ENCODE measurements at places on chromosomes 4 and X. TPM values are rescaled to one million over a fixed set of nuclear protein-coding genes. Genes with fewer than 3 reads are reported as not detected.

SLC16A2 gene
- total RNA-seq, result 6.5 TPM

HSFX2 gene
- not detected for total RNA-seq

COX7B2 gene
- not detected for total RNA-seq

BMP3 gene
- not detected for total RNA-seq

TMSB15A gene
- 0.79 TPM for total RNA-seq

DNA sequence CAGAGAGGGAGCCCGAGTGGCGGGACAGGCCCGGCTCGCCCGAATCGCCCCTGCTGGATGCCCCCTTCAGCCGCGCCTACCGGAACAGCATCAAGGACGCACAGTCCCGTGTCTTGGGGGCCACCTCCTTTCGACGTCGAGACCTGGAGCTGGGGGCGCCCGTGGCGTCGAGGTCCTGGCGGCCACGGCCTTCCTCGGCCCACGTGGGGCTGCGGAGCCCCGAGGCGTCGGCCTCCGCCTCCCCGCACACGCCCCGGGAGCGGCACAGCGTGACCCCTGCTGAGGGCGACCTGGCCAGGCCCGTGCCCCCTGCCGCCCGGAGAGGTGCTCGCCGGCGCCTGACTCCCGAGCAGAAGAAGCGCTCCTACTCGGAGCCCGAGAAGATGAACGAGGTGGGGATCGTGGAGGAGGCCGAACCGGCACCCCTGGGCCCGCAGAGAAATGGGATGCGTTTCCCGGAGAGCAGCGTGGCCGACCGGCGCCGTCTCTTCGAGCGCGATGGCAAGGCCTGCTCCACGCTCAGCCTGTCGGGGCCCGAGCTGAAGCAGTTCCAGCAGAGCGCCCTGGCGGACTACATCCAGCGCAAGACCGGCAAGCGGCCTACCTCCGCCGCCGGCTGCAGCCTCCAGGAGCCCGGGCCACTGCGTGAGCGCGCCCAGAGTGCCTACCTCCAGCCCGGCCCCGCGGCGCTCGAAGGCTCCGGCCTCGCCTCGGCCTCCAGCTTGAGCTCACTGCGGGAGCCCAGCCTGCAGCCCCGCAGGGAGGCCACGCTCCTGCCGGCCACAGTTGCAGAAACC is 156.9 kb downstream of the SOWAHB start:
- peaks cover 31% of the 10 kb centered on the region for H3K4me1 ChIP-seq
- H3K27ac ChIP-seq, result no peak overlapping the region
- no peak for DNase-seq
- H3K36me3 ChIP-seq, result peaks cover 7% of the 10 kb centered on the region
- H3K27me3 ChIP-seq, result no peaks in the 10 kb centered on the region
- no peak overlapping the region for H3K4me3 ChIP-seq

DNA sequence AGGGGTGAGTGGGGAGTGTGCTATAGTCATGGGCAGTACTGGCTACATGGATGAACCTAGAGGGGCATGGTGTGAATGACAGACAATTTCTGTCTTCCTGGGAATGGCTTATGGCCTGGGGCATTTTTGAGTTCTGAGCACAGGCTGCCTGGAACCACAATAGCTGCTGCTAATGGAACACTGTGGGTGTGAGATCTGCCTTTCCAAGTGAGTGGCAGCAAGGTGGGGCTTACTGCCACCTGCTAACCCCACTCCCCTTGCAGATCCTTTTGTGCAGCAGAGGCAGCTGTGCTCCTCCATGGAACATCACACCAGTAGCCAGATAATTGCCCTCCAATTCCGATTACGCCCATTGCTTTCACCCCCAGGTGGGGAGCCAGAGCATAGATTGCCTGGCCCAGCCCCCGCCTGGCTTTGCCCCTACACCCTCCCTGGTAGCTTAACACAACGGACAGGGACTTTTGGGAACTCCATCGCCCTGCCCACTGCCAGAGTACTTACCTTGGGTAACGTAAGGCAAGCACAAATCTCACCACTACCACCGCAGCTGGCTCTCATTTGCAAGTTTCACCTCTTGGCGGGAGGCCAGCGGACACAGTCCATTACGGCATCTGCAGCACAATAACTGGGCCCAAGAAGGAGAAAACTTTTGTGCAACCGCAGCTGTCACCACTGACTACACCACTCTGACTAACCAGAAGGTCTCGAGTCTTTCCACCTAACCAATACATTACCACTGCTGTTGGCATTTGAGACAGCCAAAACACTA is 421.2 kb upstream of the NWD2 start:
- DNase-seq, result no peak
- no peaks in the 10 kb centered on the region for H3K27me3 ChIP-seq
- H3K36me3 ChIP-seq, result no peaks in the 10 kb centered on the region
- H3K4me3 ChIP-seq, result no peak overlapping the region
- no peak overlapping the region for H3K27ac ChIP-seq

GRCh38 chrX:10769696-10770619 is 149.6 kb upstream of the MID1 start:
- H3K4me3 ChIP-seq, result peak overlapping the region; percentile 0
- H3K27ac ChIP-seq, result peak overlapping the region; percentile 29
- H3K36me3 ChIP-seq, result no peaks in the 10 kb centered on the region
- no peak for DNase-seq
- H3K27me3 ChIP-seq, result no peaks in the 10 kb centered on the region

DNA sequence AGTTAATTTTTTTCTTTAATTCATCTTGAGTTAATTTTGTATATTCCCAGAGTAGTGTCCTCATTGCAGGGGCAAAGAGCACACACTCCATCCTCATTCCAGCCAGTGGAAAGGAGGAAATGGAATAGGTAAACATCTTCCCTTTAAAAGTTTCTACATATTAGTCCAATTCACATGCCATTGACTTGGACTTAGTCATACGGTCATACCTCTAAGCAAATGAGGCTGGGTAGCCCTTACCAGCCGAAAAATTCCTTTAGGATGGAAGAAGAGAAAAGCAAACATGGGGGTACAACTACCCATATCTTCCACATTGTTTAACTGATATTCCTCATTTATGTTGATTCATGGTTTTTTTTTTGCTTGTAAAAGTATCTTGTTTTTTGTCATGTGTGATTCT is 37.4 kb upstream of the NDP start:
- H3K27ac ChIP-seq, result no peak overlapping the region
- no peaks in the 10 kb centered on the region for H3K36me3 ChIP-seq
- no peak for DNase-seq
- no peak overlapping the region for H3K4me3 ChIP-seq
- H3K27me3 ChIP-seq, result no peaks in the 10 kb centered on the region

- H3K36me3 ChIP-seq, result no peaks in the 10 kb centered on the region
- H3K27ac ChIP-seq, result no peak overlapping the region
- no peaks in the 10 kb centered on the region for H3K27me3 ChIP-seq
- no peak overlapping the region for H3K4me3 ChIP-seq
Observed at GRCh38 chr4:48190839-48191238, 56.8 kb upstream of the TXK start.

DNA sequence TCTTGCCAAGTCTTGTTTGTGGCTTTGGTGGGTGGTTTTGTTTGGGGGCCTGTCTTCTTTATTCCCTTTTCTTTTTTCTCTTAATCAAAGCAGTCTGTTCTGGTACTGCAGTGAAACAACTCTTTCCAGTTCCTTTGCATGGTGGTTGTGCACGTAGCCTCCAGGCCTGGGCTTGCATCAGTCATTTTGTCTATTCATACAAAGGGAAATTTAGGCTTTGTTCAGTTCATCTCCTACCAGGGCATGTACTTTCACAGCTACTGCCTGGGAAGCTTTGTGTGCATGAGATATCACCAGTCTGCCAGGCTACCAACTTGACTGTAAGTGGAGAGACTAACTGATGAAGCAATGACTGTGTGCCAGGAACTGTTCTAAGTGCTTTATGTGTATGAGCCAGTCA is 8.5 kb downstream of the TRIM2 start:
- peaks cover 9% of the 10 kb centered on the region for H3K4me1 ChIP-seq
- no peak overlapping the region for H3K4me3 ChIP-seq
- H3K27ac ChIP-seq, result no peak overlapping the region
- no peaks in the 10 kb centered on the region for H3K36me3 ChIP-seq
- no peak for DNase-seq
- no peaks in the 10 kb centered on the region for H3K27me3 ChIP-seq

DNA sequence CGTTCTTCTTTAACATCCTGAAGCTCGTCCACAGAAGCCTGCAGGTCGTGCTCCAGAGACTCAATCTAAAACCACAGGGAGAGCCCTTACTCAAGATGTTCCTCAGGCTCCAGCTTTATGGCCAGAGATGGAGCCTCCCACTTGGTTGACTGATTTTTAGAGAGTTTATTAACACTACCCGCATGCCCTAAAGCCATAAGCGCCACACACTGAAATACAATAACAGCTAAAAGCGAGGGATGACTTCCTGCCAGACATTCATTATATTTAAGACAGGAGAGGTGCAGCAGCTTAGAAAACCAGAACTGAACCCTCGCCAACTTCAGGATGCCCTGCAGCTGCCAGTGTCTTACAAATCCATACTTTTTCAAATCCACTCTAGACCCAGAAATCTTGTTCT is 42.0 kb downstream of the SOD3 start:
- no peak overlapping the region for H3K4me3 ChIP-seq
- no peaks in the 10 kb centered on the region for H3K27me3 ChIP-seq
- H3K36me3 ChIP-seq, result peaks cover 50% of the 10 kb centered on the region
- H3K27ac ChIP-seq, result no peak overlapping the region

GRCh38 chr4:158290912-158291311 is 80.6 kb downstream of the TMEM144 start:
- no peak for DNase-seq
- no peaks in the 10 kb centered on the region for H3K36me3 ChIP-seq
- no peaks in the 10 kb centered on the region for H3K27me3 ChIP-seq
- no peaks in the 10 kb centered on the region for H3K4me1 ChIP-seq

- H3K4me3 ChIP-seq, result no peak overlapping the region
- no peaks in the 10 kb centered on the region for H3K36me3 ChIP-seq
- no peak overlapping the region for H3K27ac ChIP-seq
- H3K27me3 ChIP-seq, result no peaks in the 10 kb centered on the region
- DNase-seq, result no peak
Observed at GRCh38 chr4:108492816-108493595, 127.4 kb upstream of the RPL34 start.

DNA sequence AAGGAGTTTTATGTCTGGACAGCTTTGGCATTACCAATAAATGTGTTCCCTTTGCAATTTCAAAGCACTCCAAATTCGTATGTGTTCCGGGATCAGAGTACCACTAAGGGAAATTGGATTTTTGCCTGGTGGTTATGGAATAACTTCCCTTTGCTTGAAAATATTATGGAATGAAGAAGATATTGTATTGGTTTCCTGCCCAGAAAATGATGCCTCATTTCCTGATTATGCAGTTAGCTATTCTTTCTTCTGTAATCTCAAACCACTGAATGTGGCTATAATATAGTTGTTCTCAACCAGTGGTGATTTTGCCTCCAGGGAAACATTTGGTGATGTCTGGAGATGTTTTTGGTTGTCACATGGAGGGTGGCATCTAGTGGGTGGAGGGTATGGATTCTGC is 142.9 kb downstream of the PCDH7 start:
- DNase-seq, result no peak
- no peaks in the 10 kb centered on the region for H3K27me3 ChIP-seq
- no peaks in the 10 kb centered on the region for H3K36me3 ChIP-seq
- no peak overlapping the region for H3K27ac ChIP-seq
- H3K4me1 ChIP-seq, result no peaks in the 10 kb centered on the region

DNA sequence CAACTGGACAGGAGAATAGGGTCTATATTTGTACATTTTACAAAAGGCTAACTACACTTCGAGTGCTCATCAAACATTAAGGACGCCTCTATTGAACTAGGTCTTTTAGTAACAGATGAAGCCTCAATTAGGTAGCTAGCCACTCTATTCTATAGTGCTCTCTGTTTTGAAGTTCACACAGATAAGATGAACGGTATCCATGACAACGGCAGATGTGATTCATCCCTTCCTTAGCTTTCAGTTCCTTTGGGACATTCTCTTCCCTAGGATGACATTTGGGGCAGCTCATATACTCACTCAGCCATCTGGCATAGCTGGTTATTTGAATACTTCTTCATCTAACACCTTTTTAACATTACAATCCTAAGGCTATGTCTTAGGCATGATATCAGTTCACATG is 62.4 kb upstream of the WDFY3 start:
- H3K27me3 ChIP-seq, result no peaks in the 10 kb centered on the region
- no peaks in the 10 kb centered on the region for H3K4me1 ChIP-seq
- H3K27ac ChIP-seq, result no peak overlapping the region

- H3K4me3 ChIP-seq, result no peak overlapping the region
- no peaks in the 10 kb centered on the region for H3K4me1 ChIP-seq
- H3K27ac ChIP-seq, result no peak overlapping the region
- no peaks in the 10 kb centered on the region for H3K36me3 ChIP-seq
- H3K27me3 ChIP-seq, result no peaks in the 10 kb centered on the region
- no peak for DNase-seq
Observed at GRCh38 chrX:11881485-11882170, 123.6 kb downstream of the MSL3 start.

GRCh38 chr4:111066447-111066846 is 443.6 kb upstream of the PITX2 start:
- H3K27me3 ChIP-seq, result no peaks in the 10 kb centered on the region
- H3K27ac ChIP-seq, result no peak overlapping the region
- H3K4me1 ChIP-seq, result no peaks in the 10 kb centered on the region
- no peak for DNase-seq

DNA sequence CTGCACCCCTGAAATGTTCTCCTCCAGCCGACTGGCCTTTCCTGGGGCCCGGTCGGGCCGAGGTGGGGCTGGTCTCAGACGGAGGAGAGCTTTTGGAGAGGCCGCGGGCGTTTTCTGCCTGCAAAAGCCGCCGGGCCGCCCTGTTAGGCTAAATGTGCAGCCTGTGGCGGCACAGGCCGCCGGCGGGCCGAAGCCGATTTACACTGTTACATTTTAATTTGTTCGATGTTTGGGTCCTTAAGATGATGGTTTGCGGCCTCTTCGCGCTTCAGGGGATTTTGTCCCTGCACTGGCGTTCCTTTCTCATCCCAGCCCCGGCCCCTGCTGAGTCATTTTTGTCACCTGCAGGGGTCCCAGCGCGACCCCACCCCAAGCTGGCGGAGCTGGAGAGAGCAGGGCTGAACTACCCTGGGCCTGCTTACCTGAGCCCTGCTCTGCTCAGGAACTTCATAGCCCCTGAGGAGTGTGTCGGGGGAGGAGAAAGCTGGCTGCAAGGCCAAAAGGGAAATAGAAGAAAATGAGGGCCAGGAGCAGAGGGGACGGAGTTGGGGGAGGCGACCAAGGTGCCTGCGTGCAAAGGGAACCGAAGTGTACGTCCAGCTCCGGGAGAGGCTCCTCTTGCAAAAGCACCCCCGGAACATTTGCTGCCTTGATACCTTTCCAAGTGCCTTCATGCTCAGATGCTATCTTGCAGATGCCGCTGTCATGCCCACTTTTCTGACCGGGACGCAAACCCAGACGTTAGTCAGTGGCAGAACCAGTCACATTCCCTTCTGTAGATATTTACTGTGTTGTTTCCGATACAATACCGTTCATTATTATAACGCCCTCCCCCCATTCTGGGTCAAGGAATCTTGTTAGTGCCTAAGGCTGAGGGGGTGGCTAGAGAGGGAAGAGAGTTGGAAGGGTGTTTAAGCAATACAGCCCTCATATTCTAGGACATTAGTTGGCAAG is 977 bp upstream of the RBBP7 start:
- no peaks in the 10 kb centered on the region for H3K36me3 ChIP-seq
- peak; percentile 8 for DNase-seq
- H3K27me3 ChIP-seq, result no peaks in the 10 kb centered on the region
- peaks cover 24% of the 10 kb centered on the region for H3K4me1 ChIP-seq
- peak overlapping the region; percentile 92 for H3K27ac ChIP-seq
- H3K4me3 ChIP-seq, result peak overlapping the region; percentile 62
